ENCODE measurements at places on chromosomes 1 and 21.

GRCh38 chr1:12063141-12064072, at the start of gene TNFRSF8:
Gene TNFRSF8, plus strand, starts transcription at chr1:12063303. Its CDS starts 296 bp downstream, at chr1:12063599.
- DNase-seq: no peak

DNA sequence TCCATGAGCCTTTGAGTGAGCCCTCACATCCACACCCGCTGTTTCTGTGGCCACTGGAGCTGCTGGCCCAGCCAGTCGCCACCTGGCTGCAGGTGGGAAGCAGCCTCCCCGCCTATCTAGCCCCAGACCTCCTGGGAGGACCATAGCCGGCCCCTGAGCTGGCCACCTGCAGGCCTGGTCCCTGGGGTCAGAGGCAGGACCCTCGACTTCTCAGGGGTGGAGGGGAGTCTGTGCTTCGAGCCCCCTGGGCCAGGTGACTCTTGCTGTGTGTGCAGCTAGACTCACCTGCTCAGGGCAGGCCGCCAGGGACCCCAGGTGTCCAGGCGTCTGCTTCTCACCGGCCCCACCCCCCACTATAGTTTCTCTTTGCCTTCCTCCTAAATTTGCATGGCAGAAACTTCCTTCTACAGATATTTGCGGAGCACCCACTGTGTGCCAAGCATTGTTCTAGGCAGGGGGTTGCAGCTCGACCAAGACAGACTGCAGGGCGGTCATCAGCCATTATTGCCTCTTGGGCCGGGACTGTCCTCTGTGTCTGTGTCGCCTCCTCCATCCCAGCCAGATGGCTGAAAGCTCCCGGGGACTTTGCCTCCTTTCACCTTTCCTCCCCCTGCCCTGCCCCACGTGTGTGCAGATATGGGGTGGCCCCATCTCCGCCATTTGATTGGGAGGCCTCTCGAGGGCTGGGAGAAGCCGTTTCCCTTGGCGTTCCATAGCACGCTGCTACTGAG, 27.3 kb downstream of the SPSB1 start:
- no peak for DNase-seq

GRCh38 chr1:7478142-7478790, 292.8 kb upstream of the VAMP3 start:
- DNase-seq: no peak

DNA sequence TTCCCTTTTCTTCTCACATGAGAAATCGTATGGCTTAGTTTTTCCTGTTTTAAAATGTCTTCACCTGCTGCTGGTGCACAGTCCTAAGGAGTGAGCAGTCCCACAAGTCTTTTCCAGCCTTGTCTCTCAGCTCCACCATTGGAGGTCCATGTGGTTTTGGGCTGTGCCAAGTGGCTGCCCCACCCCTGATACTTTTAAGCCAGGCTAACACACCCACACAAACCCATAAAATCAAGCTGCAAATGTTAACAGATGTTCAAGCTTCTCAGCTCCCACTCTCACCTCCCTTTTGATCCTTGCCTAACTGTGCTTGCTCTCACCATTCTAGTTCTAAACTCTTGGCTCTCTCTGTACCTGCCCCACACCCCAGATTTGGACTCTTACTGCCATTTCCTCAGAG, 74.5 kb upstream of the COL24A1 start:
- DNase-seq: no peak

DNA sequence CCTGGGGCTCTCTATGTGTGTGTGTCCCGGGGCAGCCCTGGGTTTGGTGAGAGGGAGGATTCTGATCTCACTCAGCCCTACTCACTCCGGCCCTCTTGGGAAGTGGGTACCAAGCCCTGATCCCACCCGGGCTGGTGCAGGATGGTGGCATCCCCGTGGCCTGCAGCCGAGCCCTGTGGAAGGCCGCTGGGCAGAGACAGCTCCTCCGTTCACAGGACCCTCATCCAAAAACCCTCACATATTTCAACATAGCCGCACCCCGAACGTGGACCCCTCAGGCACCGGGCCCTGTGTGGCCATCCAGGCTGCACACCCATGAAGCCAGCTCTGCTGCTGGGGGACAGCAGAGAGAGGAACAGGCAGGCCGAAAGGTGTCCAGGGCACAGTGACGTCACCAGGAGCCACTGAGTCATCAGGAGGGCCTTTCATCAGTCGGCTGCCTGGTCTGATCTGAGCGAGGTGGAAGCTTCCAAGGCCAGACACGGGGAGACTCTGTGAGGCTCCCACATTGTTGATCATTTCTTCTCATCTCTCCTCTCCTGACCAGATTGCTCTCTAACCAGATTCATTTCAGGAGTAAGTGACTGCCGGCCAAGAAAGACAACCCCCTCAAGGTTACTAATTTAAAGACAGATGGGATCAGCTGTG, 16.2 kb upstream of the GPR157 start:
- no peak for DNase-seq

DNA sequence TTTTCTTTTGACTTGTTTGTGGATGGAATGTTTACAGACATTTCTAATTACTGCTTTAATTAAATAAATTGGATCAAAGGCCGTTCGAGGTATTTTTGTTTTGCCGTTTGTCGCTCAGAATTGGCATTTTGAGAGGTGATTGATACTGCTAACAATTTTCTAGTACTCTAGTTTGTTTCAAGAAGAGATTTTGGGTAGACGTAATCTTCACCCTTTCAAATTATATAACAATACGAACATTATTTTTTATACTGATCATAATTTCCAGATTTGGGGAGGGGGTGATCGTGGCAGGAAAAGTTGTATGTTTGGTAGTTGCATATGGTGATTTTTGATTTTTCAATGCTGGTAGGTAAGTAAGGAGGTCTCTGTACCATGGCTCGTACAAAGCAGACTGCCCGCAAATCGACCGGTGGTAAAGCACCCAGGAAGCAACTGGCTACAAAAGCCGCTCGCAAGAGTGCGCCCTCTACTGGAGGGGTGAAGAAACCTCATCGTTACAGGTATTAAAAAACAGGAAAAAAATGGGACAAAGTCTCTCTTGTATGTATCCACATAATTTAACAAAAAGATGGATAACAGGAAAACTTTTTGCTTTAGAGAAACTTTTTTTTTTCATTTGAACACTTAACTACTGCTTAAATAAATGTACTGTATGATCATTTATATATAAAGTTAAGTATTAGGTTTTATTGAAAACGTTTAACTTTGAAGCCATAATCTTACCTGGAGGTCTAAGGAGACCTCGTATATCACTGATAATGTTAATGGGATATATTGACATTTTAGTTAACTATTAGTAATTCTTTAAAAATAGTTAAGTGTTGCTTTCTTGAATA, 1.7 kb downstream of the H3-3A start:
- peak; percentile 60 for DNase-seq

- DNase-seq: no peak
These were observed 6.4 kb upstream of the GBP5 start for GRCh38 chr1:89279011-89279466.

- no peak for DNase-seq
These were observed 8.1 kb downstream of the ARF1 start for GRCh38 chr1:228090613-228091081.
